Cortex of kidney (tissue), 1 donor: ENCODE measurements at places on chromosomes 4 and X.

DNA sequence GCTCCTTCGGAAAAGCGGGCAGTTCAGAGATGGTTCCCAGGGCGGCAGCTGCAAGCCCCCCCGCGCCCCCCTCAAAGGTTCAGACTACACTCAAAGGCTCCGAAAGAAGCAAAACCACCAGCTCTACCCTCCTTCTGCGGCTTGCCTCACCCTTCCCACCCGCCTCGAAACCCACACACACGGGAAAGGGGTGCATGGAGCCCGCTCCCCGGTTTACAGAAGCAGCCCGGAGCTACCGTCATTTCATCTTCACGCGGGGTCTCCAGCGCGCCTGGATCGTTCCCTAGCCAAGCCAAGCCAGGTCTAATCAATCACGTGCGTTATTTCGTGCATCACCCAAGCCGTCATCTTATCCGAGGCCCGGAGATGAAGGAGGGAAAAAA lies 1.2 kb downstream of the NLGN4X start:
- DNase-seq = no peak

- DNase-seq = no peak
Observed at GRCh38 chr4:106607558-106607957, 239.0 kb upstream of the GIMD1 start.

DNA sequence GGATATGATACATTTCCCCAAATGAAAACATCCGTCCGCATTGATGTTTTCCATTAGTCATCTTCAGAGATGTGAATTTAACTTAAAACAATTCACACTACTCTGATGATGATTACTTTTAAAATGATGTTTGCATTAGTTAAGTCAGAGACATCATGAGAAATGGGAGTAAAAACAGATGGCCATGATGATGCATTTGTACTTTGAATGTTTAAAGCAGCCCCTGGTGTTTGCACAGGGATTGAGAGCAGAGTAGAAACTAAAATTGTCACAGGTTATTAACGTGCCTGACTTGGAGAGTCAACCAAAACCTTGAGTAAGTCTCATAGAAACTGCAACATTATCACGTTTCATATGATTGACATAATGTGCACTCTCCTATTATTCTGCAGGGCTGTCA lies 117.2 kb downstream of the CFAP299 start:
- DNase-seq = no peak

GRCh38 chr4:20266215-20267082 lies 14.7 kb downstream of the SLIT2 start:
- DNase-seq = no peak

DNA sequence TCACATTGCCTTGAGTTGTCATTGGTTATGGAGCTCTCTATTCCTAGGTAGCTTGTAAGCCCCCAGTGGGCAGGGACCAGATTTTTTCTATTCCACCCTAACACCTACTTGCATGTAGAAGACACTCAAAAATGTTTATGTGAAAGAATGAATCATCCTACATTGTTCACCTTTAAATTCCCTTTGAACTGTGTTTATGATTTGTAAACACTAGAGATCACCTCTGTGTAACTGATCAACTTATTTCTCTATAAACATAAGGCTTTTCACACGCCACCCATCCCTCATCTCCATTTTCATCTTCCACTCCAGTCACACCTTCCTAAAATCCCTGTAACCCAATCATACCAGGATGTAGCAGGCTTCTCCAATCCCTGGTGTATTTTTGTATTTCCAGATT lies 142.6 kb upstream of the LEF1 start:
- no peak for DNase-seq

DNA sequence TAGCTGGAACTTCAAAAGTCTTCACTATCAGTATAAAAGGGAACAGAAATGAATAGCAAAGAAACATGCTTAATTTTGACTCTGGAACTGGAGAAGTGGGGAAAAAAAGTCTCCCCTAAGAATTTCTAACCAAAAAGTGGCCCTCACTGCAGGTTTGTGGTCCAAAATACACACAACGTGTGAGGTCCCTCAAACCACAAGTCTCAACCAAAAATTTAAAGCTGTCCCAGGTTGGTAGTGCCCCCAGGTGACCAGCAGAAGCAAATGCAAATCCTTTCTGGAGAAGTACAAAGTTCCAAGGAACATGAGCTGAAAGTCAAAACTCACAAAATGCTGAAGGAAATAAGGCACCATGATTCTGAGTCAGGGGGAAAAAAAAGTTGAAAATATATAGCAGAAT lies 23.6 kb upstream of the VAMP7 start:
- no peak for DNase-seq

- DNase-seq = no peak
Observed at GRCh38 chr4:44662623-44663005, 11.2 kb upstream of the YIPF7 start.

DNA sequence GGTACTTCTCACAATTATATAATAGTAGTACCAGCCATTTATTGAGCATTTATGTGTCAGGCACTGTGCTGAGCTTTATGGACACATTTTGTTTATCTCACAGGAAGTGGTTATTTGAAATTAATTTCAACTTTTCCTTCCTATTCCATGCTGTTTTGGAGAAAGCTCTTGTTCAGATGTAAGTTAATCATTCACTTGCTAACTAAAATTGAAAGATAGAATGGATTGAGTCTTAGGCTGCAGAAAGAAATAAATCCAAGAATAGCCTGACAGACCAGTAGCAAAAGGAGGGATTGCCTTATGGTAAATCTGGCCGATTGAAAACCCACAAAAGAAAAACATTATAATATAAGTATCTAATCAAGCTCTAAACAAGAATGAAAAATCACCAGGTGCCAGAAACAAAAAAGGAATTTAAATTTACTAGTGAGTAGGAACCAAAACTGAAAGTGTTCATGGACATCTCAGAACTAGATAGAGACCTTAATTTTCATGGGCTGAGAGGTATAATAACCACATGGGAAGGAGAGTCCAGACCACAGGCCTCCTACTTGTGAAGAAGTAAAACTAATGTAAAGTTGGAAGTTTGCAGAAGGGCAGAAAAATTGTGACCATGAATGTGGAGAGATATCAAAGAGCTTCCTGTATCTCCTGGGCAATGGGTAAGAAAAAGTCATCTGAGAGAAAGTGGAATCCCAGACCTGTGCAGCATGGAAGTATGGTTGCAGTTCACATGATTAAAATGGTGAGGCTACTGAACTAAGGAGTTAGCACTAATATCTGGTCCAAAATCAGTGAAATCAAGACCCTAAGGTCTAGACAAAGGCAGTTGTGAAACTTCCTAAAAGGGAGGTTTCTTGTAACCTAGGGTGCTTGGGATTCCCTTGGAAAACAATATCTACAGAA lies 38.0 kb downstream of the RADX start:
- no peak for DNase-seq

DNA sequence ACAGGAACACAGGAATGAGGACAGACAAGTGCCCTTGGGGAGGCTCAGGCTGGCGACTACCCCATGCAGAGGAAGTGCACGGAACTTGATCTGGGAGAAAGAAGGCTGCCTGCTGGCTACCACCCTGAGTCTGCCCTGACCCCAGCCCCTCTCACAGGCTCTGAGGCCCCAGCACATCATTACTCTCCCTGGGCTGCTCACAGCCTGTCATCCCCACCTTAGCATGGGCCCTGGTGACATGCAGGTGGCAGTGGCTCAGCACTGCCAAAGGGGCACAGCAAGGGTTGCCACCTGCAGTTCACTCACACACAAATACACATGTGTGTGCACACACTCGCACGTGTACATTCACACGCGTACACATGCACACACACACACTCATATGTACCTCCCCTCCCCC lies 26.1 kb upstream of the MAMLD1 start:
- no peak for DNase-seq

GRCh38 chr4:153781280-153781679 lies 7.6 kb downstream of the SFRP2 start:
- DNase-seq = no peak

DNA sequence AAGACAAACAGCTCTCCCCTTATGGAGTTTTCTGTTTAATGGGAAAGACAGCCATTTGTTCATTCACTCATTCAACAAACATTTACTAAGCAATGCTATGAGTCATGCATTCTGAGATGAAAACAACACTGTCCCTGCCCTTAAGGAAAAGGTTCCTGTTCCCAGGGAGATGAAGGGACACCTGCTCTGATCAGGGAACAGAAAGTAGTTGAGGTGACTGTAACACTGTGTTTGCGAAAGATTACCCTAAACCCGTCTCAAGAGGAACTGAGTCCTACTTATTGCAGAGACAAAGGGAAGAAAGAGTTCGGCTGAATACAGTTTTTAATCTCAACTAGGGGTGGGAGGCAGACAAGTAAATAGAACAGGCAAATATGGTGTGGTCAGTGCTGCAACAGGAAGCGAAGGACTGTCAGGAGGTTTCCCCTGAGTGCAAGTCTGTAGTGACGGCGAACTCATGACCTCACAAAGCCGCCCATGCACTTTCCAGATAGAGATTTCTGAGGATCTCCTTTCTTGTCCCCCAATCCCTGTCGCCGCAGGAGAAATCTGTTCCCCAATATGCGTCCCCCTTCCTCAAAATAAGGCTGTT lies 712 bp downstream of the STX18 start:
- DNase-seq = no peak

- no peak for DNase-seq
Observed at GRCh38 chr4:42277291-42277690, 120.0 kb upstream of the SHISA3 start.

- DNase-seq = no peak
Observed at GRCh38 chr4:159673221-159673620, 570.3 kb downstream of the RAPGEF2 start.

- DNase-seq = no peak
Observed at GRCh38 chr4:106340774-106341173, 24.4 kb downstream of the AIMP1 start.

DNA sequence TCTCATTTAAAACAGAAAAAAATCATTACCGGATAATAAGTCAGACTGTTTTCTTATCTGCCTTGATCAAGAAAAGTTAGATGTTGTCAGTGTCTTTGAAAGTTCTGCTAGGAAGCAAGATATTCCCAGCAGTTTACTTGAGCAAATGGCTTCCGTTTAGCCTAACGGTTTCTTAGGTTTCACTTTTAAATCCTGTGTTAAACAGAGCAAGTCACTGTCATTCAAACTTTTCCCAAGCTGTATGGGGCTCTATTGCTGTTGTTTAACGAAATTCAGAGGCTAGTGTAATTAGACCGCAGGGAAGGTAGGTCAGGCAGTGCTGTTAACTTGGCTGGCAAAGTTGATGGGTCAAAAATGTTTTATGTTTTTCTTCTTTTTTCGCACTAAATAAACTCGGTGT lies 80.3 kb upstream of the NEIL3 start:
- no peak for DNase-seq

DNA sequence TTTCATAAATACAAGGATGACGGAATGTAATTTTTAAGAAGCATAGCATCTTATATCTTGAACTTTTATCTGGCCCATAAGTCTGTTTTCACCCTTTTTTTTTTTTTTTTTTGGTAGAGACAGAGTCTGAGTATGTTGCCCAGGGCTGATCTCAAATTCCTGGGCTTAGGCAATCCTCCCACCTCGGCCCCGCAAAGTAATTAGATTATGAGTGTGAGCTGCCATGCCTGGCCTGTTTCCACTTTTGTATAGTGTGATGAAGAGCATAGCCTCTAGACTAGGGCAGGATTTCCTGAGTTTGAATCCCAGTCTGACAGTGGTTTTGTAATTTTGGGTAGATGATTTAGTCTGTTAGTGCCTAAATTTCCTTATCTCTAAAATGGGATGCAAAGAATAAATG lies 11.0 kb downstream of the STIM2 start:
- DNase-seq = no peak

GRCh38 chr4:88137112-88137511 lies 21.3 kb downstream of the ABCG2 start:
- DNase-seq = no peak

GRCh38 chrX:150696866-150697265 lies 3.7 kb downstream of the MTMR1 start:
- no peak for DNase-seq

GRCh38 chr4:64617800-64618199 lies 208.6 kb upstream of the TECRL start:
- DNase-seq = no peak

DNA sequence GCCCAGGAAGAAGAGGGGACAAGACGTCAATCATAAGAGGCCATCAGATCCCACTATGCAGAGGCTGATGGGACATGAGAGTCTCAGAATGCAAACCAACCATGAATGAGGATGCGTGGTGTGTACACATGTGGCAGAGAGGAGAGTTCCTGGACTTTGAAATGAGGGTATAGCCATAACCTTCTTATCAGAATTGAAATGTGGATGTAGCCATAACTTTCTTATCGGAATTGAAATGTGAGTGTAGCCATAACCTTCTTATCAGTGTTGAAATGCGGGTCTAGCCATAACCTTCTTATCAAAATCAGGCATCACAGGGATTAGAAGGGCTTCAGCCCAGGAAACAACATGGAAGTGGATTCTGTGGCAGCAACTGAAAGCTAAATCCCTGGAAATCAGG lies 415.5 kb upstream of the FAT1 start:
- DNase-seq = no peak

- DNase-seq = no peak
Observed at GRCh38 chr4:145716661-145717200, 36.8 kb downstream of the C4orf51 start.
